ENCODE measurements at places on chromosomes 1 and 21.

DNA sequence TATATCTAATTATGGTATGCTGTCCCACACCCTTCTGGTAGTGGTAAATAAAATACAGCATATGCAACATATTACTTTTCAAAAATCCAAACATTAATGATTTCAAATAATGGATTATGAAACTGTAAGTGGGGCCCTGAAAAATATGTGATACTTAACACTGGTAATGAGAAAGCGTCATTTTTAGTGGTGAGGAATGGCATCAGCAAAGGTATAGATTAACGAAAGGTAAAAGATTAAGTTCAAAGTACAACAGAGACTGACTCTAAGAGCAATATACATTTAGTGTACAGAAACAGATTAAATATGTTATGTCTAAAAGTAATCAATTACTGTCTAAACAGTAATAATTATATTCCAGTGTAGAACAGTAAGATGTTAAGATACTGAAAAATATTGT, 194.1 kb downstream of the COL24A1 start:
- DNase-seq = no peak

GRCh38 chr1:228150461-228151179, 890 bp downstream of the GJC2 start:
- DNase-seq = no peak

DNA sequence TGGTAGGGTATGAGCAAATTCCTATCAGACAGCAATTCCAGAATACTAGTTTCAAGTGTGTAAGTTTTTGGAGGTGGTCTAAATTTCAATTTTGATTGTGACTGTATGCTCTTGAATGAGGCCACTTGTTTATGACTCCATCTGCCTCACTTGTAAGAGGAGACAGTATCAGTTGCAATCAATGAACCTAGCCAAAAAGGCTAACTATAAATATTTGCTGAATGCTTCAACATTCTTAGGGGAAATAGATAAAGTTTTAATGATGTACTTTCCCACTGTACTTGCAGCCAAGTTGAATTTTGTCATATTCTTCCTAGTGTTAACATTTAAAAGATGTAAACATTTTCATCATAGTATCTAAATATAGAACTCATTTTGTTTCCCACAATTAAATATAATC, 32.1 kb upstream of the RWDD3 start:
- no peak for DNase-seq

DNA sequence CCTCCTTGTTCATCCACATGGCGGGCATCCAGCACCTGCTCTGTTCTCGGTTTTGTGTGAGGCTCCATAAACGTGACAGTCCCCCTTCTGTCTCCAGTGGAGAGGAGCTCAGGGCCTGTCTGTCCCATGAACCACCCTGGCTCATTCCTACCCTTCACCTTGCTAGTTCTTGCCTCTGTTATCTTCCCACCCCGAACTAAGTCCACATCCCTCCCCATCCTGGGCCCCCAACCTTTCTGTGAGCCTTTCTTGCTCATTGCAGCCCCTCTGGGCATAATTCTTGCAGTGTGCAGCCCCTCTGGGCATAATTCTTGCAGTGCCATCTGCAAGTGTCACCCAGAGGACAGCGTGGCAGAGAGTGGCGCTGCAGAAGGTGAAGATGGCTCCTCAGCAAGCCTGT, 216.7 kb upstream of the TMEM51 start:
- DNase-seq = no peak

- no peak for DNase-seq
Observed at GRCh38 chr1:182335771-182336566, 55.6 kb downstream of the GLUL start.

- DNase-seq = no peak
Observed at GRCh38 chr1:57210881-57211280, 213.0 kb downstream of the DAB1 start.

DNA sequence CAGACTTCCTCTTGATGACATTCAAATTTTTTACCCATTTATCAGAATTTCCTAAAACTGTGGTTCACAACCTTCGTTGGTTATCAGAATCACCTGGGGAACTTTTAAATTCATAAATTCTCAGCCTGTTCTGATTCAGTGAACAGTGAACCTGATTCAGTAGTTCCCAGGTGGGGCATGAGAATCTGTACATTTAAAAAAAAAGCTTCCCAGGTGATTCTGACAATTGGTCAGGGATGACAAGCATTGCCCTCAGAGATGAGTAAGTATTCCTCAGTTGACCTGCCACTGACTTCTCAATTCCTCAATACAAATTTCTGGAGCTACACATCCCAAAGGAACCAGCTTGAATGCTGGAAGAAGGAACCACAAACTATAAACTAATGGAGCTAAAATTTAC, 23.5 kb upstream of the CR2 start:
- no peak for DNase-seq

DNA sequence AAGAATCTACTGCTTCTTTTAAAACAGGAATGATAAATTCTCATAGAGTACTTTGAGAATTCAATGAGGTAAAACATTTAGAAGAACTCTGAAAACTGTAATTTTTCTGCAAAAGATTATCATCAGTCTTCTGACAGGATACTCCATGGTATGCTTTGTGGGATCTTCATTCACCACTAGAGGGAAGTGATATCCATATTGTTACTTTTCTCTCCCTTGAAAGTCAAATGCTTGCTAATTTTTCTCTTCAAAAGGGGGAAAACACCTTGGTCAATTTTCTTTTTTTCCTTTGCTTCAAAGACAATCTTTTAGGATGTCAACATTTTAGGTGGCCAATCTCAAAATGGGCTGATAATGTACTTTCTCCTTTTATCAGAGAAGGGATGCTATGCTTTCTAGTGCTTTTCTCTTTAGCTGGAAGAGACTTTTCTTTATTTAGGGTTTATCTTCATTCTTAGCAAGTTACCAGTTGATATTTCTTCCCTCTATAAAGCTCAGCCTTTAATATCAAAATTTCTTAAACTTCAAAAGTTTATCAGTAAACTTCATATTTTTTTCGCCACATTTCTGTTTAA, 95.5 kb downstream of the NEGR1 start:
- no peak for DNase-seq

DNA sequence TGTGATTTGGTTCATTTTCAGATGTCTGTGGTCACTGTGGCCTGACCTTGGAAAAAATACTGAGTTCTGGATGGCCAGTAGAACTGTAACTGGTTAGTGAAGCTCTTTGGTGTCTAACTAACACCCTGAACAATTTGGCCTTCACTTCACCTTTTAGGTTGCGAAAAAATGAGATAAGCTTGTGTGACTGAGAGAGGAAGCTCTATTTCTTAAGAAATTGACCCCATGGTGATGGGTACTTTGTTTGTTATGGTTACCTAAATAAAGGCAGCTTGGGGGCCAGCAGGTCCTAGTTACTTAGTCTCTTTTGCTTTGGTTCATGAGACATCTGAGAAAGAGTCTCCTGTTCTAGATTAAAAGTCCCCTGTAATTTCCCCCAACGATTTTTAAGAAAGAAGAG, 181.6 kb downstream of the ZNF326 start:
- no peak for DNase-seq

DNA sequence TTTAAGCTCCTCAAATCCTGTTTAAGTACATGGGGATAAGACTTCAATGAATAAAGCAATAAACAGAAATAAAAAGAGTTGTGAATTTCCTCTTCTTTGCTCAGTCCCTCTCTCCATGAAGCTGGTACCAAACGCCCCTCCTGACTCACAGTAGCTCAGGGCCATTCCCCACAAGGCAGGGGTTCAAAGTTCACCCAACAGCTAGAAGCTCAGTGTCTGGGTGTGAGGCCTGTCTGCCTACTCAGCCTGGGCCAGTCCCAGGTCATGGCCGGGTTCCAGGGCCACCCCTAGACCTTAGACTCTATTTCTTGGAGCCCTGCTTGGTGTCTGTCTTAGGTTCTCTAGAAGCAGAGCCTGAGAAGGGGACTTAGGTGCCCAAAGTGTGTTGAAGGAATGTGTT, 251.5 kb downstream of the GRIK3 start:
- DNase-seq = no peak

GRCh38 chr1:195336812-195337211, 1271.4 kb downstream of the KCNT2 start:
- DNase-seq = no peak

DNA sequence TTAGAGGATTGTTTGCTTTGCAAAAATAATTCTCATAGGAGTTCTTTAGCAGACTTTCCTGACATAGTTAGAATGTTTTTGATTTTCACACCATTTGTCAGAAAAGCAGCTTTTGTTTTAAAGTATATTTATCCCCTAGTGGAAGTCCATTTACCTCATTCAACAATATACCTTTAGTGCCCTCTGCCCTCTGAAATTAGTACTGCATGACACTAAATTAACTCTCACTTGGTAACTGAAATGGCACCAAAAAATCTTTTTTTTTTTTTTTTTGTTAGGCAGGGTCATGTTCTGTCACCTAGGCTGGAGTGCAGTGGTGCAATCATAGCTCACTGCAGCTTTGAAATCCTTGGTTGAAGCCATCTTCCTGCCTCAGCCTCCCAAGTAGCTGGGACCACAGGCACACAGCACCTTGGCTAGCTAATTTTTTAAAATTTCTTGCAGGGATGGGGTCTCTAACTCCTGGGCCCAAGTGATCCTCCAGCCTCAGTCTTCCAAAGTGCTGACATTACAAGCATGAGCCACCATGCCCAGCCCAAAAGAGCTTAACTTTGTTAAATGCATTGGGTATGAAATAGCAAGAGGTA, 13.6 kb downstream of the LRRC42 start:
- DNase-seq = no peak

DNA sequence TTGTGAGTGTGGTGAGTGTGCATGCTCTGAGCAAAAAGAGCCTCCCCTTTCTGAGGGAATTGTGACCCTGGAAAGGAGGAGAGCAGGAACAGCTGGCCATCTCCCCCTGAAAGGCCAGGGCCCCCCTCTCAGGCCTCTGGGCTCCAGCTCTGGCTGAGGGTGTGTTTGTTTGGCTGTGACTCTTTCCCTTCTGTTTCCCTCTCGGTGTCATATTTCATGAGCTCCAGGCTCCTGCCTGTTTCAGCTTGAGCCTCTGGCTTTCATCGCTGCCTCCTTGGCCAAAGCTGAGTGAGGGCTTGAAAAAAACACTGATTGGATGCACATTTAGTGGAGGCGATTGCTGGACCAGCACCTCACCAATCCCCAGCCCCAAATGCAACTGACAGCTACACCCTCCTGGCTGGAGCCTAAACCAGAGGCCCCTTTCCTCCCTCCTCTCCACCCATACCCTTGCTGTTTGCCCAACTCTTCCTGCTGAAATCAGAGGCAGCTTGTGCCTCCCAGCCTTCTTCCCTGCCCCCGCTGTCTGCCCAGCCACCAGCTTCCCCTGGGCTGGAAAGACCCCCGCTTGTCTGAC, 64.1 kb downstream of the DDR2 start:
- no peak for DNase-seq

GRCh38 chr1:3501856-3502640, 47.6 kb downstream of the ARHGEF16 start:
- DNase-seq = peak; percentile 7

Data from stimulated activated naive CD4-positive, alpha-beta T cell (primary cell).